NCI-H1436 treated with DMSO at 0.1 percent for 48 hours (cell line): ENCODE measurements at places on chromosomes 7 and 10.

- no peak for DNase-seq
Observed at GRCh38 chr7:54242776-54243175, 299.4 kb upstream of the VSTM2A start.

GRCh38 chr10:128210215-128211063, 84.2 kb upstream of the MKI67 start:
- DNase-seq, result no peak

- DNase-seq, result no peak
Observed at GRCh38 chr10:35015843-35016408, 74.2 kb downstream of the CUL2 start.

DNA sequence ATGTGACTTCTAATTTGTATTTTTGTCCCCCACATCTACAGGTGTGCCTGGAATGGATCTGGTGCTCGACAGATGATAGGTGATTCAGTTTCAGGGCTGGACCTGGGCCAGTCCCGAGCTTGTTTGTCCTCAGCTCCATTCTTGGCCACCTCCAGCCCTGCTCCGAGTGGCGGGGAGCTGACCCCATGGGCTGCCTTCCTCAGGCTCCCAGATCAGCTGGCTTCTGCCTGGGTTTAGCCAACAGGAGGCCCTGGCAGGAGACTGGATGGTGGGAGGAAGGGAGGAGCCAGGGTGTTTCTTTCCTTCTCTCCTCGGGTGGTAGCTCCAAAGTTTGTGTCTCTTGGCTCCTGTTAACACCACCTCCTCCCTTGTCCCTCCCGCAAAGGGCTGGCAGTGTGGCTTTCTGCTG, 75.2 kb downstream of the CDH23 start:
- no peak for DNase-seq

- no peak for DNase-seq
Observed at GRCh38 chr7:44292876-44293560, 32.4 kb downstream of the CAMK2B start.

GRCh38 chr10:94006591-94007550, 13.1 kb downstream of the PLCE1 start:
- no peak for DNase-seq

- DNase-seq, result no peak
Observed at GRCh38 chr10:26741368-26741767, 43.9 kb downstream of the PDSS1 start.
